ENCODE measurements at places on chromosomes 4 and X.

DNA sequence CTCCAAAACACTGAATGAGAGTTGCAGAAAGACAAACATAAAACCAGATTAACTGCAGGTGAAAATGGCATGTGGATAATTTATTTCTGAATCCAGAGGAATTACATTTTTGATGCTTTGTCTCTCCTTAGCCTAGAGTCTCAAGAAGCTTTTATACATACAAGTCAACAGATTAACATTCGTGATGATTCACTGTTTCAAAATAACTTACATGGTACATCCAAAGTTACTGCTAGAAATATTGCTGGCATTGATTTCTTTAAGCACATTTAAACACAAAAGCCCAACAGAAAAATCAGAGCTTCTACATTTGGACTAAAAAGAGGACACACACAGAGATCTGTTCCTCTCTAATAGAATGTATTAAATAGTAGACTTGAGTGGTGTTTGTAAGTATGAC, 105.6 kb downstream of the AMELX start:
- DNase-seq: no peak

GRCh38 chrX:20333672-20334071, 67.0 kb upstream of the RPS6KA3 start:
- no peak for DNase-seq

DNA sequence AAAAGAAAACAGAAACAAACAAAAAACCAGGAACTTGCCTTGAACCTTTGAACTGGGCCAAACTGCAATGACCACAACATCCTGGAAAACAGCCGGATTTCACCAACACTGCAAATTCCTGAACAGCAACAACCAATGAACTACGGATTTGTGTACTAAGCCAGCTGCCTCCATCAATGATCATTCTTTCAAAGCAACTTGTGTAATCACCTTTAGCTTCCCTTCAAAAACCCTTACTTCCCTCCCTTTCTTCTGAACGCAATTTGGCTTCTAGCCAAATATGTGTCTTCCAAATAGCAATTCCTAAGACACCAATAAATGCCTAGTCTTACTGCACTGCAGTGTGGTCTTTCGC, 98.5 kb upstream of the FAM47C start:
- no peak for DNase-seq

DNA sequence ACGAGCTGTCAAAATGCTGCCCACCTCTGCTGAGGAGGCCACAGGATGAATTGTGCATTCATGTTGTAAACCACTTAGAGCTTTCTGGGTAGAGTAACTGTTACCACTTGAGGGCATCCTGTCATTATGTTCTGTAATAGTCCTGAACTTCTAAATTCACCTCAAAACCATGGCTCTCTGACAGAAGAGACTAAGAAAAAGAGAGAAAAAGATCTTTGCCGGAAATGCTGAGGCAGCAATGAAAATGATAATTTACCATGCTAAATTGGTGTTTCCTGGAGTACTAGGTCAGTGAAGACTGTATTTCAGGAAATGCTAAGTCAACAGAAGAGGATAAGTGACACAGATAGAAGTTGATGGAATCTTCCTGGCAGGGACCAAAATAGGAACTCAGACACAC, 942.3 kb upstream of the SLIT2 start:
- peak; percentile 36 for DNase-seq

DNA sequence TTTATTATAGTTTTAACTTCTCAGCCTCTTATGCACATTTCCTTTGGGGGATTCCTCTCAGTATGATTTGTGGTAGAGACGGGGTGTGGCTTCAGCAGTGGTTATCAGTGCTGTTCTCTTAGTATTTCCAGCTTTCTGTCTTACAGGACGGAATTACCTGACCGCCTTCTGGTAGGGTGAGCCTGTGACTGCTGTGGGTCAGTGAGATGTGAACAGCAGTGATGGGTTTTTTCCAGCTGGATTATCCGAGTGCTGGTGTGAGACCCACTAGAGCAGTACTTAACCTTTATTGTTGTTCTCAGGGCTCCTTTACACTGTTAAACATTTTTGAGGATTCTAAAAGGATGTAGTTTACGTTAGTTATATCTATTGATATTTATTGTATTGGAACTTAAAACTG, 135.2 kb downstream of the SLIT2 start:
- DNase-seq: no peak

DNA sequence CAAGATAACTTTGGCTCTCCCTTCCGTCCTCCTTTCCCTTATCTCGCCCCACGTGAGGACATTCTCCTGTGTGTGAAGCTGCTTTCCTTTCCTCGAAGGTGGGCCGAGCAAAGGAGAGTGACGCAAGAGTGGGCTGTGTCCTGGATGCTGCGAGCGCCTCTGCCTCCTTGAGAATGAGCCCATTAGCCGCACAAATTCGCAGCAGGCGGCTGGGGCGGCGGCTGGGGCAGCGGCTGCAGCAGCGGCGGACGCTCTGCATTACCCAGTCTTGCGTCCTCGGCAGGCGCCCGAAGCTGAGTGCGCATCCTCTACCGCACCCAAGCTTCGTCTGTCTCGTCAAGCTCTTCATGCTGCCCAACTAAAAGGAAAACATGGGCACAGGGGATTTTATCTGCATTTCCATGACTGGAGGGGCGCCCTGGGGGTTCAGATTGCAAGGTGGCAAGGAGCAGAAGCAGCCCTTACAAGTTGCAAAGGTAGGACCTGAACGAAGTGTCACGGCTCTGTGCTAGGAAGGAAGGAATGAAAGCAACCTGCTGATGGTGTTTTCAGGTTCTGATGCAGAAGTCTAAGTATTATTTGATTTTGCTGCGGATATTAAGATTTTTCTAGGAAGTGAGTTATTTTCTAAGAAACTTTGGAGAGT, at the start of gene SYNPO2:
TSS of gene SYNPO2 (plus strand) at position 189 of the 646 bp plus-strand sequence. CDS start at position 372, 183 bp downstream.
- peak; percentile 82 for DNase-seq

DNA sequence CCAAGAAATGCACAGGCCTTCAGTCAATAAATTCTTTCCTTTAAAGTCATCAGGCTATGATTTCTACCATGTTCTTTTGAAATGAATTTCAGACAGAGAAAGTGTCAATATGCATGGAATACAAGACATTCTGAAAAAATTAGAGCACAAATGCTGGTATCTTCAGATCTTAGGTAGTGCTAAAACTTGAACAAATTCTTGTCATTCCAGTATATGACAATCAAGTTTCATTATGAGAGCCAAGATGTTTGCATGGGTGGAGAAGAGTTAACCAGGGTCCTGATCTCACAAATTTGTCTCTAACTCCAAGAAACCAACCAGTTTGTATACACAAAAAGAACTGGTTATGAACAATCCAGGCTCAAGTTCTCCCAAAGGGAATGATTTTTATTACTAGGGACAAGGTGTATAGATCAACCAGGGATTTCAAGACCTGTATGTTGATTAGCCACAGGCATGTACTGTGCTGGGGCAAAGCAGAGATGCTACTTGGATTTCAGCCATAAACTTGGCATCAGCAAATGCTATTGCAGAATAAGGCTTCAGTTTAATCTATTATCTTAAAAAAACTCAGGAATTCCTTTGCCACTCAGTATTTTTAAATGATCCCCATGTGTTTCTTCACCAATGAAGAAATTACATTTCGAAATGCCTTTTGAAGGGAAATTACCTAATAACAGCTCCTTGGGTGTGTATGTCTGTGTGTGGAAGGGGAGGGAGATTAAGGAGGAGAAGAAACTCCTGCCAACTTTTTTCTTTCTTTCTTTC, 69.7 kb downstream of the FANCB start:
- no peak for DNase-seq

DNA sequence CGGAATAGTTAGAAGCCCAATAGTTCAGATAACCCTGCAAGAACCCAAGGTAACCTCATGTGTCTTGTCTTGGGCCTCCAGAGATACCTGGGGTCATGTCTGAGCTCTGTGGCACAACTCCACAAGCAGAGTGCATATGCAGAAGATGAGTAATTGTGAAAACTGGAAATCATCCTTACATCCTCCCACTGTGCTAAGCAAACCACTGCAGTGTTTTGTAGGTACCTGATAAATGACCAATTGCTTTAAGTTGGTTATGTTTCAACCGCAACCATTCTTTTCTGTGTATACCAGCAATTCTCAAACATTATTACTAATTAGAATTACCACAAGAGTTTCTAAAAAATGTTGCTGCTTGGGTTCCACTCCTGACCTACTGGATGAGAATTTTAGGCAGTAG, 73.2 kb downstream of the CBLL2 start:
- DNase-seq: no peak

GRCh38 chrX:71941145-71941544, 30.5 kb downstream of the NHSL2 start:
- no peak for DNase-seq

GRCh38 chr4:27775156-27775555, 914.5 kb downstream of the STIM2 start:
- no peak for DNase-seq

DNA sequence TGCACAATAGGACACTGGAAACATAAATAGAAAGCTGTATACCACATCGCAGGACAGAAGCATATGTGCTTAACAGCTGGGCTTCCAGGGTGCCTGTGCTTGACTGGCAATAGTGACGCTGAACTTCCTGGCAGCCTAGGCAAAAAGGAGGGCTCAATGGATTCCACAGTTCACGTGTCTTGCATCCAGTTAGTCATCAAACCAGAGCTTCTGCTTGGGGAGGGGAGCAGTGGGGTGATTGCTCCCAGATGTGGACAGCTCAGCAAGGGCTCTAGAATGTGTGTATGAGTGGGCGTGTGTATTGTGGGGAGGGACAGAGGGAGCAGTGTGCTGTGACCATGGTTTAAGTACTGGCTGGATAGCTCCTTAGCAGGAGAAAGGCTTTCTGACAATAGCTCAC, 2.3 kb downstream of the PRRG3 start:
- no peak for DNase-seq

GRCh38 chr4:76931576-76932276, 17.8 kb upstream of the SEPTIN11 start:
- DNase-seq: no peak

DNA sequence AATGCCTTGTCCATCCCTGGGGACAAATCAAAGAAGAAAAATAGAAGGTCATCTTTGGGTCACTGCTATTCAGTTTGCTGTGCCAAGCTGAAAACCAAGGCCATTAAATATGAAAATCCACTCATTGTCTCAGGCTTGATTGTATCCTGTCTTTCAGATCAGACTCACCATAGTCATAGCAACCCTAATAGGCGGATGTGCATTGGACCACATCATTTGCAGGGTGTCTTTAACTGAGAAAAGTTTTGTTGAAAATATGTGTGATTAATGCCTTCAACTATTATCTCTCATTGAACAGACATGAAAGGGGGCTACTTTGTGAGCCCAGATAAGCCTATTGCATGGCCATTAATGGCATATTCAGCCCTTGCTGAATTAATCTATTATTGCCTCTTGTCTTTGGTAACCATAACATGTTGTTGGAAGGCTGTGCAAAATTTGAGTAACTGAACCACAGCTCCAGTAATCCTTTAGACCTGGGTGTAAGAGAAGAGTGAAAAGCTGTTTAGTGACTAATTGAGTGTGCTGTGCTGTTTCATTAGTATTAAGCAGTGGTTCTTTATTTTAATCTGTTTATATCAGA, 453.6 kb upstream of the EPHA5 start:
- no peak for DNase-seq

DNA sequence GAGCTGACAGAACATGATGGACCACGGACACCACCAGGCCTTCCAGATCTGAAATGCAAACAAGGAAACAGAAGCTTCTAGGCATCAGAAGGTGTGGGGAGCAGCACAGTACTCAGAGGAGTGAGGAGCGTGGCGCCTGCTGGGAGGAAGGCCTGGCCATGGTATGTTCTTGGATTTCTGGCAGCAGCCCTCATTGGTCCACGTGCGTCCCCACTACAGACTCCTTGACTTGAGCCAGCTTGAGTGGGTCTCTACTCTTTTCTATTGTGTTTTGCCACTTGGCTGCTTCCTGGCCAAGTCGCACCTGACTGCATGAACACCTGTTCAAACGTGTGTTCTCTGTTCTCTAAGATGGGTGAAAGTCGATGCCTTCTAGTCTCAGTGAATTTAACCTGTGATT, 18.0 kb downstream of the ZNF275 start:
- no peak for DNase-seq

DNA sequence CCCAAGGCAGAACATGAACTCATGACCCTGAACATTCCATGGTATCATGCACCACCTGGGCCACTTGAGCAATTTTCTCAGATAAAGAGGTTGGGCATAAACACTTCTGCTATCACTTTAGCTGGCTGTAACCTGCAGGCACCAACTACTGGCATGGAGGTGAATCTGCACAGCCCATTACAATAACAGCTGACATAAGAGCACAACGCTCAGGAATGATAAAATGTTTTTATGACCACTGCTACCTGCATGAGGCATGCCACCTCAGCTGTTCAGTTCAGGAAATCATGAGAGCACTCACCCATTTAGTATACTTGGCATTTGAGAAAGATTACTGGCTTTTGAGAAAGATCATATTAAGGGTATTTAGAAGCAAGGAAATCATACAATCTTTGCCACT, 85.7 kb upstream of the SPIN4 start:
- DNase-seq: no peak

- DNase-seq: no peak
Measured at GRCh38 chr4:101458914-101459313, 111.6 kb upstream of the PPP3CA start.

- DNase-seq: no peak
Measured at GRCh38 chr4:154312246-154312645, 179.4 kb downstream of the DCHS2 start.

- DNase-seq: no peak
Measured at GRCh38 chrX:114964374-114964773, 53.0 kb downstream of the IL13RA2 start.

DNA sequence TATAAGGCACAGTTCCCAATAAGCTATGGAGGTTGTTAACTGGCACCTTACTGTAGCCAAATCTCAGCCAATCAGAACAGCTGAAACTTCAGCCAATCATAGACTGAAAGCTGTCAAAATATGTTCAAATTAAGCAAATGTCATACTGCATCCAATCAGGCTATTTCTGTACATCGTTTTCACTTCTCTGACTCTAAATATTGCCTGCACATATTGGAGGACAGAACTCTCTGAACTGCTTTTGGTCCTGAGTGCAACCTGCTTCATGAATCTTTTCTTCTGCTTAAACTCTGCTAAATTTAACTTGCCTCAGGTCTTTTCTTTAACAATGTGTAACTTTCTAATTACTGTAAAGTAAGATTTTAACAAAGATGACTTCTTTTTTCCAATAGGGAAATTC, 1198.9 kb upstream of the PCDH7 start:
- no peak for DNase-seq
